Right ventricle myocardium superior (tissue), 1 donor: ENCODE measurements at places on chromosomes 11 and 22. TPM values are rescaled to one million over a fixed set of nuclear protein-coding genes. Genes with fewer than 3 reads are reported as not detected.

The NTM gene
- 1.5 TPM for total RNA-seq

- no peak for DNase-seq
Observed at GRCh38 chr22:39204216-39204615, 40.6 kb downstream of the PDGFB start.

DNA sequence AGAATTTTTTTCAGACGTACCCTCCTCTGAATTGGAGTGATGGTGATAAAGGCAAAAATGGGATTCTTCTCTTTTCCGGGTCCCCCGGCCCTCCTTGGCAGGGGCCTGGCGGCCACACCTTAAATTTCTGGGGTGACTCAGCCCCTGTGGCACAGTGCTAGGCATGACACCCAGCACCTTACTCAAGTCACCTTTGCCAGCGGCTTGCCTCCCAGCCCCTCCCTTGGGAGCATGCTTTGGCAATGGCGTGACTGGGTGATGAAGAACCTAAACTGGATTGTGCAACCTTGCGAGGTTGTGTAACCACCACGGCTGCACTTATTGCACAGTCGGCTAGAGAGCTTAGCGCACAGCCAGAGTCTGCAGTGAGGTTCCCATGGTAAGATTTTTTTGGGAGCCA, 16.2 kb upstream of the LDLRAD3 start:
- DNase-seq, result peak; percentile 62

DNA sequence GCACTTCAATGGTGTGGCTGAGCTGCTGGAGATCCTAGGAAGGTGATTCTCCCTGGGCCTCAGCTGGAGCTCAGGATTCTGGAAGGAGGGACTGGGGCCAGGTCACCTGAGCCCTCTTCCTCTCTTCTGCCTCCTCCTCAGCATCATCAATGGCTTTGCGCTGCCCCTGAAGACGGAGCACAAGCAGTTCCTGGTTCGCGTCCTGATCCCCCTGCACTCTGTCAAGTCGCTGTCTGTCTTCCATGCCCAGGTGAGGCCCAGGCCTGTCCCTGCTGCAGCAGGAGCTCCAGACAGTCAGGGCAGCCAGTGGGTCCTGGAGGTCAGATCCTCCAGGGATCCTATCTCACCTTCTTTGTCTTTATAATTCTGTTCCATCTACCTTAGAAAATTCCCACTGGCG, 5.4 kb downstream of the GPHA2 start:
- no peak for DNase-seq

GRCh38 chr22:44585559-44586350, 87.7 kb upstream of the RTL6 start:
- DNase-seq, result peak; percentile 27

- DNase-seq, result peak; percentile 86
Observed at GRCh38 chr22:23163665-23164064, 16.6 kb upstream of the BCR start.

GRCh38 chr11:115170133-115170815, 333.9 kb downstream of the CADM1 start:
- DNase-seq, result no peak
